ENCODE measurements at places on chromosomes 3 and 15.

DNA sequence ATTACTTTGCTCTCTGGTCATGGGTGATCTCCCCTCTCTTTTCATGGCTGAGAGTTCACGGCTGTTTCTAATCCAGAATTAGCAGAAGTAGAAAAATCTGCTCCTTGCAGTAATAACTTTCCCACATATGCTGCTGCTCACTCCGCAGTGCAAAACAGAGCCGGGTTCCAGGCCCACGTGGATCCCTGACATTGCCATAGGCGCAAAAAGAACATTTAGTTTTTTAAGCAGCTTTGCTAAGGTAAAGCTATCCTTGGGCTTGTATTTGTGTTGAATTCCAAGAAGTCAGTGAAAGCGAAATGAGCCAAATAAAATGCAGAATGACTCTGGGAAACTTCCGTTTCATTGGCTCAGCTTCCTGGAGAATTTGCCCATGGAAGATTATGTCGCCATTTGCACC, 633.7 kb upstream of the SUCLG2 start:
- DNase-seq: no peak

DNA sequence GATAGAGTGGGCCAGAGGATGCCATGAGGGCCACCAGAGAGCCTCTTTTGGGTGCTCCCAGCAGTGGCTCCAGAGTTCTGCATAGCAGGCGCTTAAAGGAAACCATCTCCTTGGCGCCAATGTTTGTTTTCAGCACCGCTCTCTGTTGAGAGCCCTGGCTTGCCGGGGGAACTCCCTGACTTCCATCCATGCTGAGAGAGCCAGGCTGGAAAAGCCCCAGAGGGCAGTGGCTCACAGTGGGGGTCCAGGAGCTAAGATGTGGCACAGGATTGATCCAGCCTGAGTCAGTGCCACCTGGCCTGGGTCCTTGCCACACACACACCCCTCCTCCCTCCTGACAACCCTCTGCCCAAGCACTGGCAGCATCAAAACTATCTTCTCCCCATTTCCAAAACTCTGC, 50.4 kb upstream of the HACD2 start:
- no peak for DNase-seq

DNA sequence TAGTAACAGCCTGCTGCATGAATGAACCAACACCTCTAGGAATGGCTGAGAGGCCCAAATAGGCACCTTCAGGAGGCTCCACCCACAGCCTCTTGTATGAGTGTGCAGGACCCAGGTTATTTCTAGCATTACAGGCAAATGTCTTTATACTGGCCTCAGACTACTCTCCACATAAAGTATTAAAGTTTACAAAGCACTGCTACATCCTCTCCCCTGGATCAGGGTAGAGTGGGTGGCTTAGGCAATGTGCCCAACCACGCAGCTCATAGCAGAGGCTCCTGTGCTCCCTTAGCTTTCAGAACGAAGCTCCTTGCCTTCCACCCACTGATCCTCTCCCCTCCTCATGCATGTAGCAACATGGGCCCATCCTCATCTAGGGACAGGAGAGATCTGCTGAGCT, 16.3 kb downstream of the TMEM43 start:
- no peak for DNase-seq

DNA sequence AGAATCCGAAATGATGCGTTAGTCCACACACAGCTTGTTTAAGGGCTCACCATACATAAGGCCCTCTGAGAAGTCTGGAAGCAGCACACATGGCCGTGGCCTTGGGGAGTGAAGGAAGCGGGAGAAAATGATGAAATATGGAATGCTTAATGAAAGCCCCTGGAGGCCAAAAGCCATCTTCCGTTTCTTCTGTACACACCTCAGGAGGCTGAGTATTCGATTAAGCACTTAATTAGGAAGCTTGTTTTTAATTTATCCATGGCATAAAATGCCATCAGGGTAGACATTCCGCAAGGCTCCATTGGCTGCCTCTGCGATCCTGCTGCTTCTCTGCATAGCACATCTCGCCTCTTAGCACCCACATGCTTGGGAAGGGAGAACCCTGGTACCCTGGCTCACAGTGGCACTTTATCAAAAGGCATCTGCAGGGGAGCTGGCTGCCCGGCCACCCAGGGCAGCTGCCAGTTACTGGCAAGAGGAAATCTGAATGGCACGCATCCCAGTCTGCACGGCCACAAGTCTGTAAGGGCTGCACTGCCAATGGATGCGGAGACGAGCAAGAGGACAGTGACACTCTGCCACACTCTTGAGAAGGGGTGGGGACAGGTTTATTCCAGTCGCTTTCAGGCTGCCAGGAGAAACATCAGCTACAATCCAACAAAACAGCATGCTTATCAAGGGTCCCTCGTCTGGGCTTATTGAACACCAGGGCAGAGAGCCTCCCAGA, 356.2 kb downstream of the OCA2 start:
- no peak for DNase-seq

- DNase-seq: no peak
These were observed 35.5 kb downstream of the MRAS start for GRCh38 chr3:138383715-138384465.

- no peak for DNase-seq
These were observed 321.7 kb upstream of the FRG2C start for GRCh38 chr3:75342425-75342824.

- no peak for DNase-seq
These were observed 65.7 kb downstream of the RARB start for GRCh38 chr3:25493786-25494185.

GRCh38 chr3:42140665-42141203, 49.6 kb downstream of the TRAK1 start:
- DNase-seq: no peak

DNA sequence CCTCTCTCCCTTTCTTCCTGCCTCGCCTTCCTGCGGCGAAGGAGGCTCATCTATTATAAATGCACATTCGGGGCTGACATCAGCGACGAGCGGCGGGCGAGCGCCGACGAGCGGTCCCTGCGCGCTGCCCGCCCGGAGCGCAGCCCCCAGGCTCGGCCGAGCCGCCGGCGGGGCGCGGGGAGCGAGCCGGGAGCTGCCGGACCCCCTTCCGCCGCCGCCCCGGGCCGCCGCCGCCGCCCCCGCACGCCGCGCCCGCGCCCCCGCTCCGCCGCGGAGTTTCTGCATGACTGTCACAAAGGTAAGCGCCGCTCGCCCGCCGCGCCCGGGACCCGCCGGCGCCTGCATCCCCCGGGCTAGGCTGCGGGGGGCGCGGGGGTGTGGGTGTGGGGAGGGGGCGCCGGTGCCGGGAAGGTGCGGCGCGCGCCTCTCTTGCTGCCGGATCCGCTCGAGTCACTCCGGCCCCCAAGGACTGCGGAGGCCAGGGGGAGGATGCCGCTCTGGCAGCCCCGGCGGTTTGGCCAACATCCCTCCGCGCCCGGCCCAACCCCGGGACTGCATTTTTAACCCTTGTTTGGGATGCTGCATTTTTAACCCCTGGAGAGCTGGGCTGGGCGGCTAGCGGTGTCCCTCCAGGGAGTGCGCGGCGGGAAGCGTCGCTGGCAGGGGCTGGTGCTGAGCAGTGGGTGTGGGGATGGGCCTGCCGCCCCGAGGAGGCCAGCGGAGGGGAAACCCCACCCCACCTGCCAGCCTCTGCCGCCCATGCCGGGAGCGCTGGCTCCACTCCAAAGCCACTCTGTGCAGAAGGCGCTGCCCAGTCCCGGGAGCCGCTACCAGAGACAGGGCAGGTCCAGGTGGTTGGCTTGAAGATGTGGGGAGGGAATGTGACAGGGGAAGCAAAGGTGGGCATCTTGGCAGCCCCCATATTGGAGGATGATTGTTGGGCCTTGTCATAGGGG, at the start of gene CORO2B:
CORO2B (plus strand) TSS at position 14 of the 956 bp plus-strand sequence; CDS start at position 284, 270 bp downstream.
- no peak for DNase-seq

DNA sequence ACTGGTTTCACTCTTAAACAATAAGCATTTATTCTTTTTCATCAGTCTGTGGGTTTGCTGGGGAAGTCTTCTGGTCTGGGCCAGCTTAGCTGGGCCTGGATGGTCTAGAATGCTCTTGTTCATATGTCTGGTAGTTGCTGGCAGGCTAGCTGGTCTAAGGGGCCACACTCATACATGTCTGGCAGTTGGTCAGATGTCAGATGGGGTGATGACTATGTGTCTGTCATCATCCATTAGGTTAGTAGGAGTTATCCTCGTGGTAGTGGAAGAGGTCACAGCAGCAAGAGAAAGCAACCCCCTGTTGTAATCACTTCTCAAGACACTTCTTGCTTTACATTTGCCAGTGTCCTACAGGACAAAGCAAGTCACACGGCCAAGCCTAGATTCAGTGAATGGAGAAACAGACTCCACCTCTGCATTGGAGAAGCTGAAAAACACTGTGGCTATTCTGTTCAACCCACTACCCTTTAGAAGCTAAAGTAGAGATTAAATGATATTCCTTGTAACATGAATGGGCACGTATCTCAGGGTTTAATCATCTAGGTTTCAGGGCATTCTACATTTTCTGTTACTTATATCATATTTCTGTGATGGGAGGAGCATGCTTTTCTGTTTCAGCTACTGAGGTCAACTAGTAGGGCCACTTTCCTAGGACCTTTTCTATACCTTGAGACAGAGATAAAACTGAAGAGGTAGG, 5.5 kb upstream of the ARID3B start:
- no peak for DNase-seq

GRCh38 chr15:80251428-80252120, 439 bp downstream of the CTXND1 start:
- DNase-seq: no peak

GRCh38 chr3:140540262-140540661, 137.6 kb upstream of the TRIM42 start:
- no peak for DNase-seq

DNA sequence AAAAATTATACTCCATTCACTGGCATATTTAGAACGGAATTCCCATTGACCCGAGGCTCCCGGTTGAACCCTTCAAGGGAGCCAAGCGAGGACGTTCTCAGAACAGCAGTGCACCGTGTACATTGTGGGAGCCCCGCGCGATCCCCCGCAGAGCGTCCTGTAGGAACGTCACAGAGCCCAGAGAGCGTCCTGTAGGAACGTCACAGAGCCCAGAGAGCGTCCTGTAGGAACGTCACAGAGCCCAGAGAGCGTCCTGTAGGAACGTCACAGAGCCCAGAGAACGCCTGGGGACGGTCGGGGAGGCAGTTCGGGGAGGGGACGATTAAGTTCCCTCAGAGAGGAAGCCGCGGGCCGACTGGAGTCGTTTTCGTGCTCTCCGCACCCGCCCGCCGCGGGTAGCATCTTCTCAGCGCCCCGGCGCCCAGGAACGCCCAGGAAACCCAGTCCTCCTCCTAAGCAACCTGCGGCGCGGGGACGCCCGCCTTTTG, 506 bp upstream of the ATP1B3 start:
- DNase-seq: peak; percentile 71

DNA sequence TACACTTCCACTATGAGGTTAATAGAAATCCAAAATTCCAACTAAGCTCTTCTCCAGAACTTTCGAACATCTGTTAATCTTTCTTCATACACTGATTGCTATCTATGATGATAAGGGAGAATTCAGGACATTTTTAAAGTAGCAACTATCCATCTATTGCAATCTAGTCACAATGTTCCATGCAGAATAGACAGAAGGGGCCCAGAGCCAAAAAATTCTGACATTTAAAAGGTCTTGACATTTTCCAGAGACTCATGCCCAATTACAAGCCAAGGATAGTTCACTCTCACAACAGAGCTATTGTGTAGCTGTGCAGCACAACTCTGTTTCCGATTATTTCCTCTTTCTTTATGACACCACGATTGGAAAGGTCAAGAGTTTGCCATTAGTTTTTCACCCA, 999.7 kb upstream of the ALCAM start:
- DNase-seq: no peak

DNA sequence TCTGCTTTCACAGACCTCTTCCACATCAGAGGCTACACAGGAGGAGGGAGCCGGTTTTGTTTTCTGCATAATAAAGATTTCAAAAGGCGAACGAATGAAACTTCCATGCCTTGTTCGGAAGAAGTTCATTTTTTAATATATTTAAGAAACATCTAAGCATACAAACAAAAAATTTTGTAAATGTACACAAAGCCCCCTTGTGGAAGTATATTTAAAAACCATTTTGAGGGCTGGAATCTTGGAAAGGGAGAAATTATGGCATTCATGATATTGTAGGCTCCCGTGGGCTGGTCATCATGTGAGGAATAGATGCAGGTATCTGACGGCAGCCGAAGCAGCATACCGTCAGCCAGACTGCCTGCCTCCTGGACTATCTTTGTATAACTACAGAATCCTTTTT, 90.4 kb downstream of the MECOM start:
- no peak for DNase-seq

DNA sequence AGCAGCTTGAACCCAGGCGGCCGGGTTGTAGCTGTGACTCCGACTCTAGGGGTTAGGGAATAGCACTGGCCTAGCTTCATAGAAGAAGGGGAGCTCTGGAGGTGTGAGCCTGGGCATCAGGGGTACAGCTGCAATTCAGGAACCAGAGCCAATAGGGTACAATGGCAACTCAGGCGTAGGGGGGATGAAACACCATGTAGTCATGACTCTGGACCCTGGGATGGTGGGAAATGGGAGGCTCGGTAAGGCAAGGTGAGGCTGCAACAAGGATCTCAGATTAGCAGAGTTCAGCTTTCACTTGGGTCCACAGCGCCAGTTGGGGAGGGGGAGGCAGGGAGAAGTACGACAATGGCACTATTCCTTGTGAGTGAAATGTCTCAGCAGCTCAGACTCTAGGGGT, 210.2 kb upstream of the LYSMD4 start:
- peak; percentile 56 for DNase-seq

DNA sequence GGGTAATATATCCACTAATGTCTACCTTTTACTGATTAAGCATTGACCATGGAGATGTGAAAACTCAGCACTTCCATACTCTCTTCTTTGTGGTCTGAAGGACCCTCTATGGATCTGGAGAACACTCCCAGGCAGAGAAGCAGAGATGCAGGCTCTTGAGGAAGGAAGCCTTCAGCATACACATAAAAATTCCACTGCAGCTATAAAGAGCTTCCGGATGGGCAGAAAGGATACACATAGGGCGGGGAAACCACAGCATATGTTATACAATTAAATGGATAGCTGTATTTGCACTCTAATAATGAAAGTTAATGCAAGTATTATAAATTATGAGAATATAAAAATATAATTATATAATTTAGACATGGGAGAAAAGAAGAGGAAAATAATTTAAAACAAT, 1258.2 kb upstream of the ALCAM start:
- DNase-seq: no peak

- DNase-seq: no peak
These were observed 154.6 kb upstream of the TLE3 start for GRCh38 chr15:70252056-70252950.

DNA sequence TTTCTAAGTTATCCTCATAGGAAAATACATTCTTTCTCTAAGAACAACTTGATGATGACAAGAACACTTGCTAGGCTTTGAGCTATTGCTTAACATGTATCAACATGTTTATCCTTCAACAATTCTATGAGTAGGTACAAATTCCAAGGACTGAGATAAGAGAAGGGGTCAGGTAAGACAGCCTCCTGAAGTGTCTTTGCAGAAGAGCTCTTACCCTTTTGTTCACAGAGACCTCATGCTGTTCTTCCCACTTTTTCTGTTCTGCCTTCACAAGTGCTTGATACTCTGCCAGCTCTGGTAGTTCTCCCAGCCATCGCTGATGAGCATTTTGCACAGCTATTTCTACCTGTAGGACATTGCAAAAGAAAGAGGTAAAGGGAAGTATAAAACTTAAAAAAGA, 50.9 kb downstream of the CEP152 start:
- no peak for DNase-seq

- DNase-seq: no peak
These were observed 11.9 kb upstream of the SKIC8 start for GRCh38 chr15:78311292-78311691.

Data from type B pancreatic cell (in vitro differentiated cells).